ENCODE measurements at places on chromosomes 13 and 19. TPM values are rescaled to one million over a fixed set of nuclear protein-coding genes. Genes with fewer than 3 reads are reported as not detected.

Gene PRTN3
- total RNA-seq = not detected

Gene AMER2
- total RNA-seq = 1.5 TPM

Gene MIR17HG
- total RNA-seq = 14.5 TPM

Gene URI1
- total RNA-seq = 43.7 TPM

Gene SOX21
- total RNA-seq = not detected

Gene DPF1
- total RNA-seq = 33.8 TPM

Gene FBN3
- total RNA-seq = 18.3 TPM

Gene ZNF550
- total RNA-seq = 12.9 TPM

Gene MARCHF2
- 47.7 TPM for total RNA-seq

GRCh38 chr19:33240181-33240771, 14.6 kb upstream of the SLC7A10 start:
- DNase-seq = peak; percentile 7

DNA sequence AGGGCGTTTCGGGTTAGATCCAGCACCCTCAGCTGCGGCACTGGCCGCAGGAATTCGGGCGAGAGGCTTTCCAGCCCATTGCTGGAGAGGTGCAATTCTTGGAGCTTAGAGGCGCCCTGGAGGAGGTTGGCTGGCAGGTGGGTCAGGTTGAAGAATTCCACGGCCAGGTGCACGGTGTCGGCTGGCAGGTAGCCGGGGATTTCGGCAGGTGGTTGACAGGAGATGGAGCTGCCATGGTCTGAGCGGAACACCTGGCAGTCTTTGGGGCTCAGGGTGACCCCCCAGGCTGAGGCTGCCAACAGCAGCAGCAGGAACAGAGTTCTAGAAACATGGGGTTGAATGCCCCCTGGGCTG, 1.3 kb downstream of the LRG1 start:
- DNase-seq = no peak

- no peak for DNase-seq
These were observed 346.5 kb downstream of the ZNF536 start for GRCh38 chr19:30718707-30719106.

- no peak for DNase-seq
These were observed 665.6 kb upstream of the ARGLU1 start for GRCh38 chr13:107233541-107233940.

- no peak for DNase-seq
These were observed 347.2 kb upstream of the ARGLU1 start for GRCh38 chr13:106915146-106915545.

GRCh38 chr19:48818234-48818820, 7.5 kb upstream of the BCAT2 start:
- DNase-seq = no peak

- no peak for DNase-seq
These were observed 392.5 kb upstream of the DACH1 start for GRCh38 chr13:72259528-72259927.

GRCh38 chr13:31878955-31879354, 139.6 kb downstream of the RXFP2 start:
- no peak for DNase-seq

DNA sequence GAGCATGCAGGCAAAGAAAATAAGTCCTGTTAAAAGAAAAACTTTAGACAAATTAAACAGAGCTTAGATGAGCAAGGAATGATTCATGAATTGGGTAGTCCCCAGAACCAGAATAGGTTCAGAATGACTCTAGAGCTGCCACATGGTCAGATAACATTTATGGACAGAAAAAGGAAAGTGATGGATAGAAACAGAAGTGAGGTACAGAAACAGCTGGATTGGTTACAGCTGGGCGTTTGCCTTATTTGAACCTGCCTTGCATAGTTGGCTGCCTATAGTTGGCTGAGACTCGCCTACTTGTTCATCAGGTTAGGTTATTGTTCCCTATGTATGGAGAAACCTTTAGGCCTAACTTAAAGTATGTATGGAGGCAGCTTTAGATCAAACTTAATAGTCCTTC, 35.4 kb downstream of the WDFY2 start:
- DNase-seq = no peak

DNA sequence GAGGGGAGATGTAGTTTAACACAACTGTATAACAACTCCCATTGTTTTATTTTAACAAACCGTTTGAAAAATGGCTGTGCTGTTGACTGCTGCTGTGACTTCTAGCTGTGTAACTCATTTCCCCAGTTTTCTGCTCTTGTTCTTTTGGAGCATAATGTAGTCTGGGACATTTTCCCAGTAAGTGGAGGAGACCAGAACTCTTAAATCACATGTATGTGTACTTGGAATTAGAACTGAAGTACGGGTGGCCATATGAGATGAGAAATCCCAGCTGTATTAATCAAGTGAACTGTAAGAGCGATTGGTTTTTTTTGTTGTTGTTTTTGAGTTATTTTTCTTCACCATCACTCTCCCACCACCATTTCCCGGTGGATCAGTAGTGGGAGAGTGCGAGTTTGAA, 49.4 kb upstream of the RNF113B start:
- no peak for DNase-seq

DNA sequence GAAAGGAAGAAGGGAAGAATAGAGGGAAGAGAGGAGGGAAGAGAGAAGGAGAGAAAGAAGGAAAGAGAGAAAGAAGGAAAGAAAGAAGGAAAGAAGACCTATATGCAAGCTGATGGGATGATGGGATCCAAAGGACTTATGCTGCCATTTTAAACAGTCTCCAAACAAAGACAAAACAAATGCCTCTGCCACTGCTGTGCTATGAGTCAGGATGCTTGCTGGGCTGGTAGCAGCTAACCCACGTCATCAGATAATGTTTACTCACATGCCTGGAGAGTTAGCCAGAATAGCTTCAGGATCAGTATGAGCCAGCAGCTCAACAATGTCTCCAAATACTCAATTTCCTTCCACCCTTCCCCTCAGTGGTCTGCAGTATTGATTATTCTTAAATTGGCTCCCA, 12.0 kb upstream of the ZNF274 start:
- no peak for DNase-seq

DNA sequence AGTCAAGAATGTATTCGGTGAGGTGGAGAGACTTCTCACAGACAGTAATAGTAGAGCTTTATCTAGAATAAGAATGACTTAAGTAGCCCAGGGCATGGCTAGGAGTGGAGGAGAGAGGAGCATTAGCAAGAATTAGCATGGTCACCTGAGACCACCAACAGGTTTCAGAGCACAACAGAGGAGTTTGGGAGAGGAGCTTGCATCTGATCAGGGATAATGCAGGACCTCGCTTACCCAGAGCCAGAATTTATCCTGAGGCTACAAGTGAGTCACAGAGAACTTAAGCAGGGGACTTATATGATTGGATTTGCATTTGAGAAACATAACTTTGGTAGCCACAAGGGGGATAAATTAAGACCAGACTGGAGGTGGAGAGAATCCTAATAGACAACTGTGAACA, 102.1 kb upstream of the FNDC3A start:
- no peak for DNase-seq

DNA sequence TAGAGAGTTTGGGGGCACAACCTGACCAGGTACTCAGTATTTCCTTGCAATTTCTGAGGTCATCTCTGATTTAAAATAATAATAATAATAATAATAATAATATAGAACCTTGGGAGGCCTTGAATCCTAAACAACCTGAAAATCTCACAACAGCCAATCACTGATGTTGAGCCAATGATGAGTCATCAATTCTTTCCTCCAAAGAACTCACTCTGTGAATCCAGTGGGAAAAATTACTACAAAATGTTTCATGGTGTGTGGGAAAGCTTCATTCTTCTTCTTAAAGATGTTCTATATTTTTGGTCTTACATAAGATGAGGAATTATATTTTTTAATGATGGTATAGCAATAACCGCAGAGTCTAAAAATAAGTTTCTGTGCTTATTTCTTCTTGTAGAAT, 594.6 kb downstream of the EFNB2 start:
- no peak for DNase-seq

- DNase-seq = no peak
These were observed 97.4 kb downstream of the ATP8A2 start for GRCh38 chr13:25469169-25469525.

- no peak for DNase-seq
These were observed 194.6 kb upstream of the NBEA start for GRCh38 chr13:34747507-34747906.

GRCh38 chr19:49502866-49503581, 6.8 kb downstream of the RPS11 start:
- no peak for DNase-seq

DNA sequence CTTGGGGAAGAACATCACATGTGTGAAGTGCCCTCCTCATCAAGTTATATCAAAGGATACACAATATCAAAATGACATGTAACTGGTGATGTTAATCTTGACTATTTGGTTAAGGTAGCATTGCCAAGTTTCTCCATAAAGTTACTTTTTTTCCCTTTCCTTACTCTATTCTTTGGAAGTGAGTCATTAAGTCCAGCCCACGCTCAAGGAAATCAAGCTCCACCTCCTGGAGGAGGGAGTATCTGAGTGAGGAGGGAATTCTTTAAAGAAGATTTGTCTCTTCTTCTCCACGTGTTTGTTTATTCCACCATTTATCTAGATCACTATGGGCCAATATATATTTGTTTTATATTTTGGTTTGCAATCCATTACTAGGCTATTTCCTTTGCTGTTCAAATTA, 33.6 kb upstream of the FNDC3A start:
- no peak for DNase-seq

GRCh38 chr19:16319481-16319880, 5.1 kb upstream of the KLF2 start:
- no peak for DNase-seq

DNA sequence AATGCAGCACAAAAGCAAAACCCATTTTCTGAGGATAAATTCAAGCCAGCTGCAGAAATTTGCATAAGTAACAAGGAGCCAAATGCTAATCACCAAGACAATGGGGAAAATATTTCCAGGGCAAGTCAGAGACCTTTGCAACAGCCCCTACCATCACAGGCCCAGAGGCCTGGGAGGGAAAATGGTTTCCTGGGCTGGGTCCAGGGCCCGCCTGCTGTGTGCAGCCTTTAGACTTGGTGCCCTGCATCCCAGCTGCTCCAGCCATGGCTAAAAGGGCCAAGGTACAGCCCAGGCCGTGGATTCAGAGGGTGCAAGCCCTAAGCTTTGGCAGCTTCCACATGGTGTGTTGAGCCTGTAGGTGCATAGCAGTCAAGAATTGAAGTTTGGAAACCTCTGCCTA, 309.5 kb upstream of the SGCG start:
- no peak for DNase-seq

GRCh38 chr19:29329460-29330134, 116.6 kb upstream of the UQCRFS1 start:
- DNase-seq = no peak

DNA sequence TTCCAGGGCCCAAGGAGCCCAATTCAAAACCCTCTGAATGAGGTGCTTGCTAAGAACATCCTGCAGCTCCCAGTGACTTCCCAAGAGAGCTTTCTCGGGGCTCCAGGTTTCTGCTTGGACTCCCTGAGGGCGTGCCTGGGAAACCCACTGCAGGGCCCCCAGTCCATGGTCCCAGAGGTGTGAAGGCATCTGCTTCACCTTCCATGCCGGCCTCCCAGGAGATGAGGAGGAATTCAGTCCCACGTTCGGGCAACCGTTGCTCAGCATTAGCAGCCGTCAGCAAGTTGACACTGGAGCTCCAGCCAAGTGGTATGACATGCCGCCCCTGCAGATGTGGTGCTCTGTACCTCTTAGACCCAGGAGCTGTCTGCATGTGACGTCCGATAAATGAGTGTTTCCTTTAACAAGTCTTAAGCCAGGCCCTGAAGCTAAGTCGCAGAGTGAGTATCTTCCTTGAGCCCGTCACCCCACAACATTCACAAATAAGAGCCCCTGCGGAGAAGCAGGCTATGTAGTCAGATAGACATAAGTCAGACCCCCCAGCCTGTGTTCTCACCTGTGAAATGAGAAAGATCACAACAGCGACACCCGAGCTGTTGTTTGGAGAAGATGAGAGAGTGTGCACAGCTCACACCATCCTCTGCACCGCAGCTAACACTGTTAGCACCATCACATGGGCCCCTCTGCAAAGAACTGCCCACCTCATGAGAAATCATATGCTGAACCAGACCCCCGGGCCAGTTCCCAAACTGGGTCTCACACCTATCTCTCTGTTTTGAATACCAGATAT, 150.3 kb downstream of the KATNAL1 start:
- no peak for DNase-seq

- no peak for DNase-seq
These were observed 292.6 kb downstream of the TDRD3 start for GRCh38 chr13:60689571-60689970.

GRCh38 chr13:77511552-77511951, 24.0 kb upstream of the SCEL start:
- peak; percentile 16 for DNase-seq

- DNase-seq = no peak
These were observed 27.6 kb downstream of the DHX34 start for GRCh38 chr19:47376589-47377144.
